ENCODE measurements at places on chromosomes 3 and 15.

DNA sequence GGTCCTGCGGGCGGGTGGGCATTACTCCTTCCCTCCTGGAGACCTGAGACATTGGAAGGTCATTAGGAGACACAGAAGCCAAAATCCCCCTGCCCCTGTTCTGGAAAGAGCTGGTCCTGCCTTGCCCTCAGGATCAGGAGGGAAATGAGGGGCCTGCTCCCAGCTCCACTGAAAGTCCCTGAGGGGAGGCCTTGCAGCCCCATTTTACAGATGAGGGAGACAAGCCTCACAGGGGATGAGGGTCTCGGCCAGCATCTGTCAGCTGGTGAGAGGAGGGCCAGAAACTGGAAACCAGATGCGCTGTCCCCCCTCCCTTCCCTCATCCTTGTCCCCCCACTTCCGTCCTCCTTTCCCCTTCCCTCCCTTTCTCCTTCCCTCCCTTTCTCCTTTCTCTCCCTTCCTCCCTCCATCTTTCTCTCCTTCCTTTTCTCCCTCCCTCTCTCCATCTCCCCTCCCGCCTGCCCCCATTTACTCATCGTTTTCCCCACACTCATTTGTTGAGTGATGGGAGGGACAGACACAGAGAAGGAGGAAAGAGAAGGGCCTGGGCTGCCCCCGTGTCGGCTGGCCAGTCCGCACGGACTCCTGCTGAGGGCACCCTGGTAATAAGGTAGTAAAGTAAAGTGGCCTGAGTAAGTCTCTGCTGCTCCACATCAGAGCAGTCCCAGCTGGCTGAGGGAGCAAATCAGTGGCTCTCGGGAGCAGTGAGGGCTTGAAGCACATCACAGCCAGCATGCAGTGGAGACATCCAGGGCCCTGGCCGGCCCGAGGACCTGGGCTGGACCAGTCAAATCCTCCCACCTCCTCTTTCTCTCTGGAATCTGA lies 112.4 kb upstream of the ALDH1A3 start:
- DNase-seq = no peak

- no peak for DNase-seq
These were observed 40.7 kb downstream of the RAB6B start for GRCh38 chr3:133855002-133855370.

DNA sequence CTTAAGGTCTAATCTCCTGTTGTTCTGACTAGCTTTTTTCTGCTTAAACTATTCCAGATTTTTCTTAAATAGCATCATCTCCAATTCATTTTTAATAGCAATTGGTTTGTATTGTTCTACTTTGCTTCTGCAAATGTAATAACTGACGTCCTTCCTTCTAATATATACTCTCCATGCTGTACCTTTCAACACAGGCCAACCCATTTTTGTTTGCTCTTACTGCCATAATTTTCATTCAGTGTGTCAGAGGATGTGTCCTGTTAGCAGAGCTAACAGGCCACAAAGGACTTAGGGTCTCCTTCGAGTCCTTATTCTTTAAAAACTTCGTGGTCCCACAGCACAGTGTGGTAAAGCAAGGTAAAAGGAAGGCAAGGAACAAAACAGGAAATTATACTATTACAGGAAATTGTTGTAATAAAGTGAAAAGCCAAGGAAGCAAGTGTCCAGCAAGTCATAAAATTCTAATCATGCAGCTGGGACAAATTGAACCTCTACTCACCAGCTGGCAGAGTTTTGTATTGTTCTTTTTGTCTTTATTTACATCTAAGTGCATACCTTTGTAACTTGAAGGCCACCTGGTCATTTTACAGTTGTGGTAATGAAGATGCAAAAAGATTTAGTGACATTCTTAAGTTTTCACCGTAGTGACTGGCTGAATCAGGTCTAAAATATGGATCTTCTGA lies 64.9 kb upstream of the ZBTB20 start:
- no peak for DNase-seq

DNA sequence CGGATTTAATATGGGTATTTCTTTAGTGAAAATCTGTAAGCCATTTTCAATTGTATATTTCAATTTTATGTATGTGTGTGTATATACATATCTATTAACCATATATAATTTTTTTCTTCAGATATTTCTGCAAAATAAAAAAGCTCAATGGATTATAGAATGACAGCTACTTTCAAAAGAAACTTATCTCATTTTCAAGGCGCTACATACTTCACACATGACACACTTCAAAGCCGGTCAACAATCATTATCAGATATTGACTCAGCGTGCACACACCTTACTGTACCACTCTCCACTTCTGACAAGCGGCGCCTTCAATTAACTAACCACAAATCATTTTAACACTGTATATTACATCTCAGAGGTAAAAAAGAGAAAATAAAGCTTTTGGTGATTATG lies 39.6 kb downstream of the ATP13A3 start:
- DNase-seq = no peak

DNA sequence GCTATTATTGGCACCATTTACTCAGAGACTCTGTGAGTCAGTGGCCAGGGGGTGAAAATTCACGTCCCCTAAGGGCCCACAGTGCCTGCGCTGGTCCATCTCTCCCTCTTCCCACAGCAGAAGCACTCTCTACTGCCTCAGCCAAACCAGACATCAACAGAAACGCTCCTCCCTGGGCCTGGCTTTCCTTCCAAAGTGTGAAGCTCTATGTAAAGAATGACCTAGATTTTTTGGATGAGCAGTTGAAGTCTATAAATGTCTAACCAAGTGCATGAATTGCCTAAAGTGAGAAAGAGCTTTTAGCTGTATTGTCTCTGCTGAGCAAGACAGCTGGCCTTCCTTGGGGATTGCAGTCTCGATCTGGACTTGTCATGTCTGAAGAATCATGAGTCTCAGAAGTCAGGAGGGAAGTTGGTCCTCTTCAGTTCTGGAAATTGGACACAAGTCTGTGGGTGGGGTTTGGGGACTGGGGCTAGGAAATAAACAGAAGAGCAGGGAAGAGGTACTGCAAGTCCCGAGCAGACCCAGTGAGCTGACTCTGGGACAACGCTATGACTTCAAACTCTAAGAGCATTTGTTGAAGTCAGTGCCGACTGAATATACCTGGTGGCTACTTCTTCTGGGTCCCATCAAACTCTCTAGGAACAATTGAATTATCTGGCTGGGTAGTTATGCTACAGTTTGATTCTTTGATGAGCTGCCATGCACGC lies 29.0 kb downstream of the RASGRP1 start:
- no peak for DNase-seq

- DNase-seq = no peak
These were observed 29.0 kb downstream of the CMSS1 start for GRCh38 chr3:99846477-99847160.

All from bone marrow (tissue), 2 donors.